Activated T-cell treated with anti-CD3 and anti-CD28 coated beads, Interleukin-2, amount 50 U/mL, for 1 hour (primary cell): ENCODE measurements at places on chromosomes 6 and 20.

DNA sequence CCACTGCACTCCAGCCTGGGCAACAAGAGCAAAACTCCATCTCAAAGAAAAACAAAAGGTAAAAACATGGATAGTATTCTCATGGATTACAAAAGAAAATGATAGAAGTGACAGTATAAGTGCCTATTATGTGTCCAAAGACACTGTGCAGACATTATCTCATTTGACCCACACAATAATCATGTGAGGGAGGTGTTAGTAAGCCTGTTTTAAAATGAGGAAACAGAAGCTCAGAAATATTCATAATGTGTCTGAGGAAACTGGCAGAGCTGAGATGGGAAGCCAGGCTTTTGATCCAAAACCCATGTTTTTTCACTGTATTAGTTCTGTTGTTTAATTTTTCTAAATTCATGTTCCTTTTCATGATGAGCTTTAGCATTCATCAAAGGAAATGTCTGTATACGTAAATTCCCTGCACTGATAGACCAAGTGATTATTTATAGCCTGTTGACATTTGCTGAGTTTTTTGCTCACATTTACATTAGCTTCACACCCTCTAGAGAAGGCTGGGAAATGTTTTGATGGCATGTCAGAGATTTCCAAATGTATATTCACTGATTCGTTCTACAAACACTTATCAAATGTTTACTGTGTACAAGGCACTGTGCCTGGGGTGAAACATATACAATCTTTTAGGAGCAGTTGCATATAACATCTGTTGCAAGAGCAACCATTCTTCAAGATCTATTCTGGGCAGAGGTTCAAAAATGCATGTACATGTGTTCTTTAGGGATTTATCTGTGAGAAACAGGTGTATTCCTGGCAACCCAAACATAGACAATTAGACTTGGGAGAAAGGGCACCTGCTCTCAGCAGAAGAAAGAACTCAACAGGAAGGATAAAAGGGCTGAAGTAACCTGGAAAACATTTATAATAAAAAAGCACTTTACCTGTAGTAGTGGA is 331.5 kb downstream of the SAMD5 start:
- no peak for DNase-seq

DNA sequence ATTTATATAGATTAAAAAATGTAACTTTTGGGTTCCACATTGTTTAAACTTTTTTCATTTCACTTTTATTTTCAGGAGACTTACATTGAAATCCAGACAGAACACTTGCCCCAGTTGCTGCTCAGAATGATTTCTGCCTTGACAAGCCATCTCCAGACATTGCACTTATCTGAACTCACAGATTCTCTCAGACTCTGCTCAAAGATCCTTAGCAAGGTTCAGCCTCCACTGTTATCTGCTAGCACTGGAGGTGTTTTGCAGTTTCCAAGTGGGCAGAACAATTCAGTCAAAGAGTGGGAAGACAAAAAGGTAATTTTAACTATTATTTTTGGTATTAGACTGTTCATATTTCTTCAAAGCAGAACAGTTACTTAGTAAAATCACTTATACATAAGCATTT is 58.0 kb downstream of the DOP1A start:
- no peak for DNase-seq

GRCh38 chr6:165117121-165117520 is 192.3 kb downstream of the C6orf118 start:
- DNase-seq, result no peak

- DNase-seq, result no peak
These were observed 630 bp downstream of the PPP1R3G start for GRCh38 chr6:5085648-5086293.
